ENCODE measurements at places on chromosomes 12 and 14.

DNA sequence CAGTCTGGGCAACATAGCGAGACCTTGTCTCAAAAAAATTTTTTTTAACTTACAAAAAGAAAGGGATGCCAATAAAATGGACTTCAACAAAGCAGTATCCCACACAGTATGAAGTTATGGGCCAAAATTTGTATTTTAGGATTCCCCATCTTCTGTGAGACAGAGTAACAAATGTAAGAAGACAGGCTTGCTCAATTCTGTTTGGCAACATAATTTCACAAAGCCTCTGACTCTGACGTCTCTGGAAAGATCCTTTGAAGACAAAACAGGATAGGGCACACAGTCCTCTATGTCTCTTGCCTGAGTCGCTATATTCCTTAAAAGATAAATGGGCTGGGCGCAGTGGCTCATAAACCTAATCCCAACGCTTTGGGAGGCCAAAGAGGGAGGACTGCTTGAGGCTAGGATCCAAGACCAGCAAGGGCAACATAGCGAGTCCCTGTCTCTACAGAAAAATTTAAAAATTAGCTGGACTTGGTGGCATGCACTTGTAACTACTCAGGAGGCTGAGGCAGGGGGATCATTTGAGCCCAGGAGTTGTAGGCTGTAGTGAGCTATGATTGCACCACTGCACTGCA is 1.1 kb upstream of the HOMEZ start:
- no peak for DNase-seq

- DNase-seq, result no peak
Observed at GRCh38 chr12:9079082-9079481, 36.6 kb downstream of the A2M start.

- DNase-seq, result peak; percentile 66
Observed at GRCh38 chr14:44657696-44658388, 150.8 kb upstream of the FSCB start.

- DNase-seq, result no peak
Observed at GRCh38 chr12:51972849-51973273, 21.4 kb downstream of the ACVR1B start.

DNA sequence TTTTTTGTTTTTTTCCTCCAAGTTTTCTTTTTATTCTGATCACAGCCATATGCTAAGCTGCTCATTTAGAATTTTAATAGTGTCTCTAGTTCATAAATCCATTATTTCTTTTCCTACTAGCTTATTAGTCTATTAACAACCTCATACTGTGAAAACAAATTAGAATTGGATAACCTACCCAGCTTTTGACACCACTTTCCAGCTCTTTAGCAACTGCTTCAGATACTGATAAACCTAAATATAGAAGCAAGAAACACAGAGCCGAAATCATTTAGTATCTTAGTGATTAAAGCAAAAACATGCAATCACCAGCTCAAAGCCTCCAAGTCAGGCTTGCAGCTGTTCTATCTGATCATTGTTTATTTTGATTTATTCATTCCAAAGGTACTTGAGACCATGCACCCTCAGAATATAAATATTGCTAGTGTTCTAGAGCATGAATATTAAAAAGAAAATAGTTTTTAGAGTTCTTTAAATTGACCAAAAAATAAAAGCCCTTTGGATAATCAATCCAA is 121.5 kb downstream of the STXBP6 start:
- no peak for DNase-seq

DNA sequence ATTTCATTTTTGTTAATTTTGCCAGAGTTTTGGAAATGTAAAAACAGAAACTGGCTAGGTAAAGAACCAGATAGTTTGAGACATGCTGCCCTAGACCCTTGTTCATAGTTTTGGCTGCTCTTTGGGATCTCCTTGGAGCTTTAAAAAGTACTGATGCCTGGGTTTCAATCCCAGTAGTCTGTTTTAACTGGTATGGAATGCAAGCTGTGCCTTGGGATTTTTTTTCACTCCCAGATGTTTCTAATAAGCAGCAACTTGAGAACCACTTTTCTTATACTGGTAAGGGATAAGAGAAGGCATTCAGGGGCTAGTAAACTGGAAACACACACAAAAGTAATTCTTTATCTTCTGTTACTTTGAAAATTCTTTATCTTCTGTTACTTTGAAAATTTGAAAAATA is 18.8 kb downstream of the SLC35F4 start:
- no peak for DNase-seq

GRCh38 chr12:120708651-120709050 is 1.6 kb upstream of the UNC119B start:
- no peak for DNase-seq

DNA sequence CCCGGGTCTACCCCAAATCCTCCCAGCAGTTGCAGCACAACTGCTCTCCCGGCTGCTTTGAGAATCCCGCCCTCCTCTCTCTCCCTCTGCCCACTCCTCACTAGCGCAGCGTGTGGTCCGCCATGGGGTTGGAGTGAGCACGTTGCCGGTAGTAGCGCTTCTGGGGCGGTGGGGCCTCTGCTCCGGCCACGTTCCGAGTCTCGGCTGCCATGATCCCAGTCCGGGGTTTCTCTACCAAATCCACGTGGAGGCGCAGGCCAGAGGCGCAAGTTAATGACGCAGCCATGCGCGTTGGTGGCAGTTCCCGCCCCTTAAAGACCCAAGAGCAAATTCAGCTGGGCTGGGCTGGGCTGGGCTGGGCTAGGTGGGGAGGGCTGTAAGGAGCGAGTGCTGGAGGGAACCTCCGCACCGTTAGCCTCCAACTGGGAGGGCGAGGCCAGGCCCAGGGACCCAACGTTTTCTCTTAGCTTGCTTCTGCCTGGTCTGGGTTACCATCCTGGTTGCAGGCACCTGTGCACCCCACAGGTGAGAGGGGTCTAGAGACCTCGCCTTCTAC is at the start of gene METTL1:
TSS of gene METTL1 (minus strand) at position 233 of the 556 bp plus-strand sequence. CDS start at position 211, 22 bp downstream.
- peak; percentile 96 for DNase-seq

DNA sequence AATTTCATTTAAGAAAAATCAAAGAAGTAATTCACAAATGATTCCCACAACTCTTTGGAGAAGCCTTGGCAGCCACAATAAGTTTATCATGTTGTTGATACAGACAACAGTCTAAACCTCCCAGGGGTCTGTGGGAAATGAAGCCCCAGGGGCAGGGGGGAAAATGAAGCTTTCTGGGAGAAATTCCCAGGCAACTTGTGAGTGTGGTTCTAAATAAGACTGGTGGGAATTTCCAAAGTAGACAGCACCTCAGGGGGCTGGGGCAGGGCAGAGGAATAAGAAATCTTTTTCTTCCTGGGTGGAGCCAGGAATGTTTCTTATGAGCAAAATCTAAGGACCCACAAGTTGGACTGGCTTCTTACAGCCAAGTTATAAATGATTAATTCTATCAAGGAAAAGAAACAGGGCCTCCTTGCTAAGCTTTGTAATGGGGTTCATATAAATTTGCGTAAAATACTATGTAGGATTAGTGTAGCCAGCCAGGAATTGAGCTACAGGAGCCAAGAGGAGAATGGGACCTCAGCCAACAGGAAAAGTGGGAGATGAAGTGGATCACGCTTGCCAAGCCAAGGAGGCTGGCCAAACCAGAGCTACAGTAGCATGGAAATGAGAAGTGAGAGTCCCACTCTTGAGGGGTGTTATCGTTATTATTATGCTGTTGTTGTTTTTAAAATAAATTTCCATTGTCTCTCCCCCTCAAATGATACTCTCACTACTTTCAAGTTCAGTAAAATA is 182.9 kb upstream of the FAR2 start:
- DNase-seq, result peak; percentile 75

DNA sequence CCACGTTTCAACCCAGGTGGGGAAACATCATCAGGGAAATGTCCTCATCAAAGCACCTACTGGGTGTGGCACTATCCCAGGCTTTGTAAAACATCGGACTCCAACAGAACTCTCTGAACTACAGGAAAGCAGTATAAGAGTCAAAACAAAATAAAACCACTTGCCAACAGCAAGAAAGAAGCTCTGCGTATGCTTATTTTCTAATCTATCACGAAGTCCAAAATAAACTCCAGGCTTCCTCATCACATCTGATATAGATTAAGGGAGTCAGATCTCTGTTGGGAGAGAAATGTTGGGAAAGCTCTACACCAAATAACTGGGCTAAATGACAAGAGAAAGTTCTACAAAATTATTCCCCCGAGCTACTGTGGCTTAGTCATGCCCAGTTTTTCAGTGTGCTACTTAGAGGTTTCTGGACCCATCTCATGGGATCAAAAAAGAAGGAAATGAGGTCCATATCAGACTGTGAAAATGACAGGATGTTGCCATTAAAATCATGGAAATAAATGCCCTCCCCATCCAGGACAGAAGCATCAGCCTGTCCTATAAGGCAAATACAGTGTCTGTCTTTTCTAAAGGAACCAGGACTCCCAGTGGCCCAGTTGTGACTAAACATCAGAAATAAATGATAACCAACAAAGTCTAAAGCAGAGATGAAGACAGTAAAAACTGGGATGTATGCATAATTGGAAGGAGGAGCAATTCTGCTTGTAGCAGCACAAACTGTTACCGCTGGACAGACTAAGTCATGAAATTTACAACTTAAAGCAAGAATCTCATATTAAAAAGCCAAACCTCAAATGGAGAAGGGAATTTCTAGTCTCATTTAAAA is 149.5 kb downstream of the STXBP6 start:
- DNase-seq, result no peak

GRCh38 chr14:21240417-21240816 is 28.8 kb downstream of the HNRNPC start:
- DNase-seq, result no peak

DNA sequence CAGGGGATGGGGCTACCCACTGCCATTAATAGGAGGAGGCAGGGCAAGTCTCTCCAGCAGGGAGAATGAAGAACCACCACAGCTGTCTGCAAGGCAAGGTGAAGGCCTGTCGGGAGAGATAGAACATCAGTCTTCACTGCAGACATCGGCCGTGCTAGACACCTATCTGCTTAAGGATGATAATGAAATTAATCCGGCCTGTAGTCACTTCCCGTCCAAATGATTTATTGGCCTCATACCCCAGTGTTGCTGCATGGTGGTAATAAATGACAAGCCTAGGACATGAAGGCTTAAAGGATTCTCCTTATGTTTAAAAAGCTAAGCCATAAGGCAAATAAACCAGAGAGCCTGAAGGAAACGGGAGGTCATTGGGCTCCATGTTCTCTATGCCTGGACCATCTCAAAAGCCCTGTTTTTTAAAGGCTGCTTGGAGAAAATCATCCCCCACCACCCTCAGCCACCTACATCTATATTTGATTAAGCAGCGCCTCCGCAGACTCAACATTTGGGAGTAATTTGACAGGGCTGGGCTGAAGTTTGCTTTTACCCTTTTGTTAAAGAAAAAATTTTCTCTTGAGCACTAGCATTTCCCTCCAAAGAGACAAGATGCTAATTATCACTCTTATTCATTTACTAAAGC is 137.7 kb downstream of the PLXNC1 start:
- no peak for DNase-seq
